Subcutaneous preadipocyte (primary cell): ENCODE measurements at places on chromosomes 5 and 9. TPM values are rescaled to one million over a fixed set of nuclear protein-coding genes. Genes with fewer than 3 reads are reported as not detected.

The SLC36A2 gene
- total RNA-seq: not detected in 2 replicates

The NREP gene
- total RNA-seq: 38.2 and 43.0 TPM in 2 replicates

The STK32A gene
- total RNA-seq: 0.59 and 0.73 TPM in 2 replicates

The CACNA1B gene
- under 0.01 and 0.20 TPM in 2 replicates for total RNA-seq

The GFRA3 gene
- under 0.01 TPM in 1 of 2 replicates, not detected in the other for total RNA-seq

The PCDHGC4 gene
- 2.2 and 2.7 TPM in 2 replicates for total RNA-seq

The SMIM33 gene
- not detected in 2 replicates for total RNA-seq

The RNF180 gene
- 0.37 and 0.59 TPM in 2 replicates for total RNA-seq

The STPG3 gene
- not detected in 2 replicates for total RNA-seq

The PCSK5 gene
- total RNA-seq: 4.8 and 9.8 TPM in 2 replicates

The ACTBL2 gene
- under 0.01 TPM in 1 of 2 replicates, not detected in the other for total RNA-seq

The RALGDS gene
- 19.9 and 21.7 TPM in 2 replicates for total RNA-seq

The FST gene
- 31.6 and 91.1 TPM in 2 replicates for total RNA-seq

The CTNND2 gene
- under 0.01 and 2.0 TPM in 2 replicates for total RNA-seq

The NUTM2G gene
- not detected in 2 replicates for total RNA-seq

The IFNA21 gene
- not detected in 2 replicates for total RNA-seq

The IFNA8 gene
- total RNA-seq: not detected in 2 replicates

The LCNL1 gene
- total RNA-seq: under 0.01 and 0.37 TPM in 2 replicates

The NUTM2F gene
- not detected in 2 replicates for total RNA-seq

The ADAMTSL2 gene
- not detected in 2 replicates for total RNA-seq

The SLCO6A1 gene
- total RNA-seq: not detected in 2 replicates

The PNPLA7 gene
- total RNA-seq: 0.98 and 1.1 TPM in 2 replicates

The SCGB3A2 gene
- not detected in 2 replicates for total RNA-seq
